ENCODE measurements at places on chromosomes 13 and 19. TPM values are rescaled to one million over a fixed set of nuclear protein-coding genes. Genes with fewer than 3 reads are reported as not detected.

- no peak for DNase-seq
Observed at GRCh38 chr19:34539396-34539795, 57.8 kb downstream of the WTIP start.

- no peak for DNase-seq
Observed at GRCh38 chr19:51122112-51122981, 2.4 kb upstream of the SIGLEC9 start.

RPL18 gene
- 1,249 TPM for polyA plus RNA-seq

DNA sequence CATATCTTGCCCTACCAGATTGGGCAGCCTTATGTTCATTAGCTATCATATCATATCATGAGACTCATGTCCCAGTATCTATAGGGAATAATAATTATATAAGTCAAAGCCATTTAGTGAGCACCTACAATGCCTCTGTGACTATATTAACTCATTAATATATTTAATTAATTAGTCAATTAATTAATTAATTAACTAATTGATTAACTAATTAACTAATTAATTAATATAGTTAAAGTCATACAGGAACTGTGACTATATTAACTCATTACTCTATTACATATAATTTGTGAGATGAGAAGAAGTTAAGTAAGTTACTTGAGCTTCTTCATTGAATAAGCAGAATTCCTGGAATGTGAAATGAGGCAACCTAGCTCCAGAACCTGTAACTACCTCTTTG, 588.3 kb upstream of the SLITRK1 start:
- no peak for DNase-seq

DNA sequence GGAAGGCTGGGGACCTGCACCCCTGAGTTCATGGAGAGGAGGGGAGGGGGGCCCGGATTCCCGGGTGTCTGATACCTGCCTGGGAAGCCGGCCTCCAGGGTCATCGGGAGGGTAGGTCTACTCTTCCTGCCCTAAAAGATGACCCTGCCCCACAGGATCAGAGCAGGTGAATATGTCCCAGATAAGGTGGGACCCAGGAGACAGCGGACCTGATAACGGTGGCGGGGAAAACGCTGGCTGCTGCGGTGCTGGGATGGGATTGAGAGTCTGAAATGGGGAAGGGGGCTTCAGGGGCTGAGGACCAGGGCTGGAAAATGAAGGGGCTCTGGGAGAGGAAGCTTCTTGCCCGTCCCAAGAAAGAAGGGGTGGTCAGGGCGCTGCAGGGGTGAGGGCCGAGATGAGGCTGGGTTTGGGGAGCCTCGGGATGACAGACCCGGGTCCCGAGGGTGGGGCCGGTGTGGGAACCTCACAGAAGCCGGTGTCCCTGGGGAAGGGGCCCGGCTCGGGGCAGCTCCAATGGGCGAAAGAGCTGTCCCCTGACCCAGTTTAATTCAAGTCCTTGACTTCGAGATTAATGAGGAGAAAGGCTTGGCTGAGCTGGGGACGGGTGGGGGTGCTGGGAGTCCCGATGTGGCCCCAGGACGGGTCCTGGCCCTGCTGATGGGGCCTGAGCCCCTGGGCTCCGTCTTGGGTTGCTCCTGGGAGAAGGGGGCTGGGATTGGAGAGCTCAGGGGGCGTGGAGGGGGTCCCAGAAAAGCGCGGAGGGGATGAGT, 823 bp downstream of the TTYH1 start:
- no peak for DNase-seq

LGALS14 gene
- polyA plus RNA-seq = not detected

KIRREL2 gene
- polyA plus RNA-seq = 12.0 TPM

DNA sequence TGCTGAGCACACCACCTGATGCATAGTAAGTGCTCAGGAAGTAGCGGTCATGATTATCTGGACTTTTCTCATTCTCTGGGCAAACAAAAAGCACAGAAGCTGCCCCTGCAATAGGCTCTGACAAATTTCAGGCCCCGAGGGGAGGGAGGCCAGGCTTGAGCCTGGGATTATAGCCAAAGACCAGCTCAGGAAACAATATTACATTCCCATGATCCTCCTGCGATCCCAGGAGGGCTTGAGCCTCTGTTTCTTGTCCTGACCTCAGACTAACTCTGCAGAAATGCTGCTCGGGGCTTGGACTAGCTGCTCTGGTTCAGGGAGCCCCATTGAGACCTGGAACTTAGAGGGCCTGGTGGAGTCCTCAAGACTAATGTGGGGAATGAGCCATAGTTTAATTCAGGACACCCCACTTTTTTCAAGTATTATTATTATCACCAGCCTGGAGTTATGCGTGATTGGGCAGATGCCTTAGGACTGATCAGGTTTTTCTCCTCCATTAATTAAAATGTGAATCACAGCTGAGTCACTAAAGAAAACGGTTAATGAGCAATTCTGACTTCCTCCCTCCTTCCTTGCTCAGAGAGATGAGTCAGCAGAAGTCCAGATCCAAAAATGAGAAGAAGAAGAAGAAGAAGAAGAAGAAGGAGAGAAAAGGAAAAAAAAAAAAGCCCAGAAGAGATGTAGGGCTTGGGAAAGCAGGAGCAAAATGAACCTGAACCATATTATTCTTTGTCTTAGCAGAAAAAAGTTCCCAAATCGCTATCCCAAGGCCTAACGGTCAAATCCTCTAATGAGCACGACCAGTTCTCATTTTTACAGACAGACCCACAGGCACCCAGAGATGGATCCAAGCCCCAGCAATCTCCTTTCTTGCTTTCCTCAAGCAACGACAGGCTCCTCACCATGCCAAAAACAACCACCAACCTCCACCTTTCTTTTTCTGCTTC, 107.2 kb downstream of the CACNA1A start:
- no peak for DNase-seq

SCAF1 gene
- polyA plus RNA-seq = 28.4 TPM

ZNF723 gene
- not detected for polyA plus RNA-seq

LILRA6 gene
- polyA plus RNA-seq = 0.44 TPM

SLITRK1 gene
- polyA plus RNA-seq = 0.40 TPM

DNA sequence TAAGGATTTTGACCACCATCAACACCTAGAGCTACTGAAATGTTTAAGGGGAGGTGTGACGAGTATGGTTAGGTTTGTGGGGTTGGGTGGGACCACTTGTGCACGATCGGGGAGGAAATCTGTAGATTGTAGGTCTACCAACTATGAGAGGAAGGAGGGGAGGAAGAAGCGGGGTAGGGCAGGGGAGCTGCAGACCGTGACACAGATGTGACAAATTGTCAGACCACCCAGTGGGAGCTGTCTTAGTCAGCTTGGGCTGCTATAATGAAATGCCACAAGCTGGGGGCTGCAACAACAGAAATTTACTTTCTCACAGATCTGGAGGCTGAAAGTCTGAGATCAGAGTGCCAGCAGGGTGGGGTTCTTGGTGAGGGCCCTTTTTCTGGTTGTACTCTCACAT, 62.2 kb upstream of the ARGLU1 start:
- no peak for DNase-seq

PSG2 gene
- polyA plus RNA-seq = not detected

- DNase-seq = no peak
Observed at GRCh38 chr13:112465251-112466131, 89.3 kb downstream of the SPACA7 start.

DNA sequence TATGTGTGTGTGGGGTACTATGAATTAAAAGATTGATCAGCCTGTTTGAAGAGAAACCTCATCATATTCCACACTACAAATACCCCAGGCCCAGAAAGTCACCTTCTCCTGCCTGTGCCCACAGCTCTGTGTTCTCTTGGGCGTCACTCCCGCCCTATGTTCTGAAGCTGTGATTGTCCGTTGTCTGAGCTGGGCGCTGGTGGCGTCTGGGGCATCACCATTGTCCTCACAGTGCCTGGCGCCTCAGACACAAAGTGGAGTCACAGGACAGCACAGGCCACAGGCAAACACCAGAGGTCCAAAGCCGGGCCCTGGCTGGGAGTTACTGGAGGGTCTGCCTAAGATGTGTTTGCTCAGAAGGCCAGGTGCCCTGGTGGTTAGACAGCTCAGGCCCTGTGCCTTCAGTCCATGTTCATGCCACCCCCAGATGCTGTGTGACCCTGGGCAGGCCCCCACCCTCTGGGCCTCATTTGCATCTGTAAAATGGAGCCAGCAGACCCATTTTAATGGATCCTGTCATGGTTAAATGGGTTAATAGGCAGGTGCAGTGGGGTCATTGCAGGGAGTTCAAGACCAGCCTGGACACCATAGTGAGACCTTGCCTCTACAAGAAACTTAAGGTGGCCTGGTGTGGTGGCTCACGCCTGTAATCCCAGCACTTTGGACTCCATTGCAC, 34.5 kb downstream of the DNM2 start:
- no peak for DNase-seq

DNA sequence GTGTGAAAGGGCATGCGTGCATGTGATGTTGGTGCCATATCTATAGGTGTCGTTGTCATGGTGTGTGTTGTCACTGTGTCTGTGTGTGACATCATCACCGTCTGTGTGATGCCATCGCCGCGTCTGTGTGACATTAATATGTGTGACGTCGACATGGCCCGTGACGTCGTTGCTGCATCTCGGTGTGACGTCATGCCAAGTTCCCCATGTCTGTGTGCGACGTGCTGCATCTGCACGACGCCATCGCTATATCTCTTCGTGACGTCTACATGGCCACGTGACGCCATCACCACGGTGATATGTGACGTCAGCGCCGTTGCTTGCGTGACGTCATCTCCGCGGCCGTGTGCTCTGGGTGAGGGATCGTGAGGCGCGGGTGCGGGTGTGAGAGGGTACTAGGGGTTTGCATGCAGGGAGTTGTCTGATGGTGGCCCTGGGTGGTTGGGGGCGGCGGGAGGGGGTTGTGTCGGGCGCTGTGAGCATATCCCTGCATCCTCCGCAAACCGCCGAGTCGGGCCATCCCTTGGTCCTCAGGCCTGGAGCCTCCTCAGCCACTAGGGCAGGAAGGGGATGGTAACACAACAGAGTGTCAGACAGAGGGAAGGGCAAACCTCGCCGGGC, 14.6 kb downstream of the GTPBP3 start:
- no peak for DNase-seq

DNA sequence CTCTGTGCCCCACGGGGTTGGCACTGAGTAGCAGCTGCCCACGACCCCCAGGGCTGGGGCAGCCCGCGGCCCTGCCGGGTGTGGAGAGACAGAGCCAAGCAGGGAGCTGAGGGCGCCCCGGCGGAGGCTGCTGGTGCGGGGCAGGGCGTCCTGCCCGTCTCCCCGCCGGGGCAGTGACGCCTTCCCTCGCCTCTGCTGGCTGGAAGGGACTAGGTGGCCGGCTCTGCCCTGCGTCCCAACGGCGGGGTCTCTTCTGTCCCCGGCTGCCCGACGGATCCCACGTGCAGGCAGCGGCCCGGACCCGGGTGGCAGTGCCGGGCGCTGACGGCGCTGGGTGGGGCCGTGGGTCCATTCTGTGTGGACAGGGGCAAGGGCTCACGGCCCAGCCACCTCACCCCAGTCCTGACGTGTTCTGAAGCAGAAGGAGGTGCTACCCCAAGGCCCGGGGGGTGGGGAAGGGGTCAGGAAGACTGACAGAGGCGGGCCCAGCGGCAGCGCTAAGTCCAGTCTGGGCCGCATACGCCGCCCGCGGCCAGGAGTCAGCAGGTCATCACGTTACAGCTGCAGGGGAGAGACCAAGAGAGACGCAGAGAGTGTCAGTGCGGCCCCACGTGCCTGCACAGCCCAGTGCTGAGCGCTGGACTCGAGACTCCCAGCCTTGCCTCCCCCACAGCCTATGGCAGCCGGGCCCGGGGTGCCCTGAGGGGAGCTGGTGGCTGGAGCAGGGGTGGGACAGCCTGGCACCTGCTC, 15.1 kb upstream of the PLPP2 start:
- DNase-seq = no peak

CDX2 gene
- not detected for polyA plus RNA-seq

All from renal cortex interstitium (tissue), 15 donors.